ENCODE measurements at places on chromosomes 12 and 14.

DNA sequence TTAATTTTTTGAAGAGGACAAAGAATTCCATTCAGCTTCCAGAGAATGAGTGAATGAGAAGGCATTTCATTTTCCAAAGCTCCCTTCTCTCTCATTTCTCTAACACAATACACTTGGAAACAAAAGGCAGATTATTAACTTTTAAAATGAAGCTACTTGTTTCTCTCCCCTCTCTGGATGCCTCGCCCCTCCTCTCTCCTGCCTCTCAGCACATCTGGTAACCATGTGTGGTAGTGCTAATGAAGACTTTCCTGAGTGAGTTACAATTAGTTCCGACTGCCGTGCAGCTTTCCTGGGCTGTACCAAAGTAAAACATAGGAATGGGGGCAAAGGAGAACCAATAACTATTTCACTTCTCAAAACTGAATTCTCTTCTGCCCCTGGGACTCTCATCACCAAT, 84.7 kb upstream of the SOX5 start:
- no peaks in the 10 kb centered on the region for H3K36me3 ChIP-seq
- no peak overlapping the region for H3K4me3 ChIP-seq
- no peak for DNase-seq
- H3K27ac ChIP-seq, result no peak overlapping the region
- H3K4me1 ChIP-seq, result no peaks in the 10 kb centered on the region

GRCh38 chr12:79764641-79765040, 73.9 kb upstream of the PAWR start:
- H3K4me3 ChIP-seq, result no peak overlapping the region
- H3K36me3 ChIP-seq, result no peaks in the 10 kb centered on the region
- no peaks in the 10 kb centered on the region for H3K4me1 ChIP-seq
- no peak overlapping the region for H3K27ac ChIP-seq
- no peaks in the 10 kb centered on the region for H3K27me3 ChIP-seq

DNA sequence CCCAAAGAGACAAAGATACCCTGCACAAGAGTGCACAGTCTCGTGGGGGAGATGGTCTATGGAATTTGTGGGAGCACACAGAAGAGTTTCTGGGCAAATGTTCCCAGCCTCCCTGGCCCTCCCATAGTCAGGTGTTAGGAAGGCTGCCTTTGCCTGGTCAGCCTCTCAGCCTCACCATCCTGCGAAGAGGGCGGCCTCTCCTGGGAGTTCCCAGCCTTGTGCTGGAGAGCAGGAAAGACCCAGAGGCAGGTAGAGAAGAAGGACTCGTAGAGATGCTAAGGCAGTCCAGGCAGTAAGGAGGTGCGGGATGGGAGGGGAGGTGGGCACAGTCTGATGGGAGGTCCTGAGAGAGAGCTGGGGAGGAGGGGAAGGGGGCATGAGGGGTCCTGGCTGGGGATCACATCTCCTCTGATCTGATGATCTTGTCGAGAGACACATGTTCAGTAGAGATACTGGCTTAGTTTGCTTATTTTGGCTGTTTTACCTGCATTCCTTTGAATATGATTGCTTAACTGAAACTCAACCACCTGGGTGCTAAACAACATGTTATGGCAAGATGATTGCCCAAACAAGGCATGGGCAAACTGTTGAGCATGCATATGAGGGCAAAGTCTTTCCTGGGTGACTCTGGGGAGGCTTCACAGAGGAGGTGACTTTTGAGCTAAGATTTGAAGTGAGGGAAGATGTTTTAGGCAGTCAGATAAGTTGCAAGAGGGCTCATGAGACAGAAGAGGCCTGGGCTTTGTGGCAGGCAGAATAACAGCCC, 10.5 kb downstream of the SERPINA6 start:
- no peak overlapping the region for H3K27ac ChIP-seq
- H3K4me1 ChIP-seq, result no peaks in the 10 kb centered on the region
- peaks cover 3% of the 10 kb centered on the region for H3K27me3 ChIP-seq

DNA sequence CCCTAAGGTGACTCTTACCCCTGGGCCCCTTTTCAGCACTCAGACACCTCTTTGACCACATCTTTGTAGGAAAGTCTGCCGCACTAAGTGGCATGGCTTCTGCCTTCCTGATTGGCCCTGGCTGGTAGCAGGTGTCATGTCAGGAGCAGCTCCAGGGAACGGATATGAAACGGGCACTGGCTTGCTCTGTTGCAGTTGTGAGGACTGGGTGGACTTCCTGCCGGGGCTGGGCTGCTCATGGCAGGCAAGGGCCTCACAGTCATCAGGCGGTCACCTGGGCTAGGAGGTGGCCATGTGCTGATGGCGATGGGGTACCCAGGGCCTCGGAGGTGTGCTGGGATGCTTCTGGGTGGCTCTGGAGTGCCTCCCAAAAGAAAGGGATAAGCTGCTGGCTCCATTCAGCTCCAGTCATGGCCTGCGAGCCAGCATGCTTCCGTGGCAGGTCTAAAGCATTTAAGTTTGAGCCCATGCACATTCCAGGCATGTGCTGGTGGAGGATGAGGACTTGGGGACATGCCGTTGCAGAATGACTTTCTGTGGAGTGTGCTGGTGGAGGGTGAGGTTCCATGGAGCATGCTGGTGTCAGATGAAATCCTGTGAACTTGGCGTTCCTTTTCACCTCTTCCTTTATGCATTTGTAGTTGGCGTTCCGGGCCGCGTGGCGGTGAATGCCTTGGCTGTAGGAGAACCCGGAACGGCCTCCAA, 77.2 kb downstream of the EP400 start:
- DNase-seq, result no peak
- H3K4me1 ChIP-seq, result no peaks in the 10 kb centered on the region
- H3K27ac ChIP-seq, result no peak overlapping the region
- no peaks in the 10 kb centered on the region for H3K27me3 ChIP-seq

- no peak overlapping the region for H3K4me3 ChIP-seq
- H3K27me3 ChIP-seq, result no peaks in the 10 kb centered on the region
- no peak for DNase-seq
- H3K4me1 ChIP-seq, result no peaks in the 10 kb centered on the region
- no peaks in the 10 kb centered on the region for H3K36me3 ChIP-seq
Measured at GRCh38 chr12:98188650-98189077, 326.7 kb upstream of the TMPO start.

GRCh38 chr12:46557539-46558373, 185.2 kb upstream of the SLC38A2 start:
- H3K27ac ChIP-seq, result no peak overlapping the region
- DNase-seq, result no peak
- no peaks in the 10 kb centered on the region for H3K27me3 ChIP-seq
- H3K36me3 ChIP-seq, result no peaks in the 10 kb centered on the region

Measured in DND-41 (cell line).